ENCODE measurements at places on chromosomes 3 and 15. TPM values are rescaled to one million over a fixed set of nuclear protein-coding genes. Genes with fewer than 3 reads are reported as not detected.

FRMD4B gene
- 32.9 TPM for total RNA-seq

TRAK1 gene
- 201 TPM for total RNA-seq

SERPINI1 gene
- 3.0 TPM for total RNA-seq

TMEM42 gene
- 12.7 TPM for total RNA-seq

VEPH1 gene
- 0.22 TPM for total RNA-seq

PRR20G gene
- not detected for total RNA-seq

MUC20 gene
- total RNA-seq = 0.86 TPM

HRG gene
- not detected for total RNA-seq

FBXO40 gene
- total RNA-seq = 125 TPM

GOLGA6D gene
- not detected for total RNA-seq

GABRR3 gene
- not detected for total RNA-seq

ATP10A gene
- total RNA-seq = 1.5 TPM

DNA sequence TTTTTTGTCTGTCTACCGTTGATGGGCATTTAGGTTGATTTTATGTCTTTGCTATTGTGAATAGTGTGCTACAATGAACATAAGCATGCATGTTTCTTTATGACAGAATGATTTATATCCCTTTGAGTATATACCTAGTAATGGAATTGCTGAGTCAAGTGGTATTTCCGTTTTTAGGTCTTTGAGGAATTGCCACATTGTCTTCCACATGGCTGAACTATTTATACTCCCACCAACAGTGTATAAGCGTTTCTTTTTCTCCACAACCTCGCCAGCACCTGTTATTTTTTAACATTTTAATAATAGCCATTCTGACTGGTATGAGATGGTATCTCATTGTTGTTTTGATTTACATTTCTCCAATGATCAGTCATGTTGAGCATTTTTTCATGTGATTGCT is 89.6 kb upstream of the GALNT15 start:
- no peak for DNase-seq

DNA sequence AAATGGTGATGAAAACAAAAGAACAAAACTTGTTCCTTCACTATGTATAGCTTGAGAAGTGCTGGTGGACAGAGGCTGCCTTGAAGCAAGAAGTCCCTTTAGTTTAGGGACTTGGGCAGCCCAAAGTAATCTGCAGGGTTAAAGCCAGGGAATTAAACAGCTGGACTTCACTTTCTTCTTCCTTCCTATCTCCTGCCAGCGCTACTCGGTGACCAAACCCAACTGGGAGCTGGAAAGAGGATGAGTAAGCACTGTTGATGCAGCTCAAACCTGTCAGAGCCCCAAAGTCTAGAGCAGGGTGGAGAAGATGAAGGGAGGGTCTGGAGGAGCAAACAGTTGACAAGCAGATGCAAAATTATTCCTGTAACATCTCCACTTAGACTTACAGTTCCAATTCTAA is 73.1 kb upstream of the FBN1 start:
- no peak for DNase-seq

- DNase-seq = peak; percentile 81
These were observed 3.9 kb upstream of the CCDC9B start for GRCh38 chr15:40344631-40345120.

DNA sequence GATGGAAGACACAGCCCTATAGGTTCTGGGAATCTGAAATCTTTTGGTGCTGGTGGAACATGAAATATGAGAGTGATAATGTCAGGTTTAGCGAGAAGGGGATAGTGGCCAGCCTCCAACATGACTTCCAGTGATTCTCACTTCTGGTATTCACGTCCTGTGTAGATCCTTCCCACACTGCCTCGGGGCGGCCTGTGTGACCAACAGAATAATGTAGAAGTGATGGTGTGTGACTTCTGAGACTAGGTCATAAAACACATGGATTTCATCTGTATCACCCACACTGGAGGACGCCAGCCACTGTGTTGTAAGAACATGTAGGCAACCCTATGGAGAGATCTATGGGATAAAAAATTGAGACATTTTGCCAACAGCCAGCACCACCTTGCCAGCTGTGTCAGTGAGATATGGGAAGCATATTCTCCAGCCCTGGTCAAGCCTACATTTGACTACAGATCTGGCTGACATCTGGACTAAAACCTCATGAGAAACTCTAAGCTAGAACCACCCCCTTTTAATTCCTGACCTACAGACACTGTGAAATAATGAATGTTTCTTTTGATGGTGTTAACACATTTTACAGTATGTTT is 25.5 kb upstream of the NUDT16 start:
- DNase-seq = no peak

GRCh38 chr15:75565062-75565970 is 13.8 kb downstream of the PTPN9 start:
- DNase-seq = no peak

- no peak for DNase-seq
These were observed 156.6 kb downstream of the MYRIP start for GRCh38 chr3:39965997-39966396.

GRCh38 chr15:100205549-100206295 is 136.1 kb downstream of the ADAMTS17 start:
- DNase-seq = no peak

DNA sequence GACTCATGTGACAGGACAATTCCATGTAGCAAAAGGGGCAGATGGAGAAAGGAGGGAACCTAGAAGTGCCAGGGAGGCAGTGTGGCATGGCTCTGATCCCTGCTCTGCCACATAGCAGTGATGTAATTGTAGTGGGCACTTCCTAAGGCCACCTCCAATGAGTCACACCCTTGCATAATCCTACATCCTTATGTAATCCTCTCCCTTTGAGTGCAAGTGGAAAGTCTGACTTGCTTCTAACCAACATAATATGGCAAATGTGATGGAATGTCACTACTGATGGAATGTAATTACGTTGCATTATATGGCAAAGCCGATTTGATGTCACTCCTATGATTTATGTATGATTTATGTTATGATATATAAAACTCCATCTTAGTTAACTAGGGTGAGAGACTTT is 72.9 kb upstream of the ATP2C1 start:
- DNase-seq = no peak

DNA sequence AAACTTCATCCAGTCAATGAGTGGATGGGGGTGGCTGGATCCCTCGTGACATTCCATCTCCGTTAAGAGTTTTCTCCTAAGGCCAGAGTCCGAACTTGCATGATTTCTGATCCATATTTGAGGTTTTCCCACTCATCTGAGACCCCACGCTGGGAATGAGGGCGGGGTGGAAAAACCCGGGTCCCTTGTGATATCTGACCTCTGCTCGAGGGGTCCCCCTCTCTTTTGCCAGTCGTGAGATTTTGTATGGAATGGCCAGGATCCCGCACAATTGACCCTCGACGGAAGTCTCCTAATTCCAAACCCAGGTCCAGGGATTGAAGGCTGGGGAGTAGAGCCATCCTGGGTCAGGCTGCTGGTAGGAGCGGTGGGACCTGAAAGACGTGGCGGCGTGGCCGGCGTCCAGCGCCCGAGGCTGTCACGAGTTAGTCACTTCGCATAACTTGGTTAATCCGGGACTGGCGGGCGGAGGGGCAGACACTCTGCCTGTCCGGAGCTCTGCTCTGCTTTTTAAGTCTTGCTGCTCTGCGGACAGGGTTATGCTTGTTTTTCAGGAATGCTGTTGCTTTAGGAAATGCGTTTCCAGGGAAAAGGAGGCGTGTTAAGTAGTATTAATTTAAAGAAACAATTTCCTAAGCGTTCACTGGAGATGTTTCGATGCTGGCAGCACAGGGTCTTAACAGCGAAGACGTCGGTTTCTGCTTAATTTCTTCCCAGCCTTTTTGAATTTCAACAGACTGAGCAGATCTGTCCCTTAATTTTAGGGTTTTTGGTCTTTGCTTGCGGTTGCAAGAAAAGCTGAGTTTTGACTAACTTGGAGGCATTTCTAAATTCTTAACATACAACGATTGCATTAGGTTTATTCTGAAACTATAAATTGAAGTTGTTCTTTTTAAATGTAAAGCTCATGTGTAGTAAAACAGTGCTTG is 69.7 kb upstream of the LRRFIP2 start:
- peak; percentile 86 for DNase-seq

GRCh38 chr3:43998370-43998835 is 243.3 kb upstream of the TOPAZ1 start:
- no peak for DNase-seq

DNA sequence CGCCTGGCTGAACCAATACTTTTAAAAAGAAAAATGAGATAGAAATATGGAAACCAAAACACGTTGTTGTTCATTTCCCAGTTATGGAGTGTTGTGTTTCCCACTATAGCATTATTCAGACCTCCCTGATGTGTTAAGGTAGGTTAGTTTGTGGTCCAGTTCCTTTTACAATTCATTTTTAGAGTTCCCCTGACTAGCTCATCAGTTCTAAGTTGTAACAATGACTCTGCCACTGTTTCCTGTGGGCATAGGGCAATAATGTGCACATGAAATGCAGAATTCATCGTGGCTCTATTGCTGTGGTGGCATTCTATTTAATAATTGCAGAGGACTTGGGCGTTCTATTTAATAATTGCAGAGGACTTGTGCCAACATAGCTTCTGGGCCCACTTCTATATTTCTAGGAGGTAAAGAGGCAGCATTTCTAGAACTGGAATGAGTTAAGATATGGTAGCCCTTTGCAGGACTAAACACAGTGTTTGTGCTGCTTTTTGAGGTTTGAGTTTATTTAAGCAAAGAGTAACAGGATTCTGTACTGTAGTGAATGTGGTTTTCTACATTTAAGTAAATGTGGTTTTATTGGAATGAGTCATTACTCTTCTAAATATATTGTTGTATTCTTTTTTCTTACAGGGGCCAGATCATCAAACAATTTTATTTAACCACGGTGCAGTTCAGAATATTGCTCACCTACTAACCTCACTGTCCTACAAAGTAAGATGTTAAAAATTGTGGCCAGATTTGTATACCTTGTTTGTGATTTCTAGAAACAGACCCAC is 47.5 kb downstream of the ARMC8 start:
- no peak for DNase-seq

DNA sequence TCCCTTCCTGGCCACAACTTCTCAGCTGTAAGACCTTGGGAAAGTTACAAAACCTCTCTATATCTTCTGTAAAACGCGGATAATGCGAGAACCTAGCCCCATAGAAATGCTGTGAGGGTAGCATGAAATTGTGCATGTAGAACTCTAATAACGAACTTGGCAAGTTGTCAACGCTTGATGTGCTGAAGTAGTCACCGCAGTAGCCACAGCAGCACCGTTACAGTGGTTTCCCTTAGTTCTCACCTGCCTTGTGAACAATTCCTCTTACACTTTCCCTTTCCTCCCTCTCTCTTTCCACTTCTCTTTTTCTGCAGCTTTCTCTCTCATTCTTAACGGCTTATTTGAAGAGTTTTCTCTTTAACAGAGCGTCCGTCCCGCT is 447 bp upstream of the SHQ1 start:
- DNase-seq = no peak

DNA sequence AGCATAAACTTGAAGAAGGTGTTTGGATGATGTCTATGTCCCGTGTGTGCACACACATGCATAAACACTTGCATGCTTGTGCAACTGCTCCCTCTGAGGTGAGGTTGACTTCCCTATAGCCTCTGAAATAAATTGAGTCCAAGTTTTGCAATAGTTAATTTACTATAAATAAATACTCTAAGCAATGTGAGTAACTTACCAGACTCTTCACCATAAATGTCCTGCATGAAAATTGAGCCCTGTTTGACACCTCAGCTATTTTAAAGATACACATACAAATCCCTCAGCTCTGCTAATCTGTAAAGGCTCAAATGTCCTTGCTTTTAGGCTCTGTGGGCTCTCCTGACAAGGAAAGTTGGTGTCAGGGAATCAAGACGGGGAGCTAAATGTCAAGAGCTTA is 37.1 kb downstream of the GJD2 start:
- DNase-seq = no peak

GRCh38 chr3:56269755-56270535 is 198.3 kb downstream of the ERC2 start:
- no peak for DNase-seq

DNA sequence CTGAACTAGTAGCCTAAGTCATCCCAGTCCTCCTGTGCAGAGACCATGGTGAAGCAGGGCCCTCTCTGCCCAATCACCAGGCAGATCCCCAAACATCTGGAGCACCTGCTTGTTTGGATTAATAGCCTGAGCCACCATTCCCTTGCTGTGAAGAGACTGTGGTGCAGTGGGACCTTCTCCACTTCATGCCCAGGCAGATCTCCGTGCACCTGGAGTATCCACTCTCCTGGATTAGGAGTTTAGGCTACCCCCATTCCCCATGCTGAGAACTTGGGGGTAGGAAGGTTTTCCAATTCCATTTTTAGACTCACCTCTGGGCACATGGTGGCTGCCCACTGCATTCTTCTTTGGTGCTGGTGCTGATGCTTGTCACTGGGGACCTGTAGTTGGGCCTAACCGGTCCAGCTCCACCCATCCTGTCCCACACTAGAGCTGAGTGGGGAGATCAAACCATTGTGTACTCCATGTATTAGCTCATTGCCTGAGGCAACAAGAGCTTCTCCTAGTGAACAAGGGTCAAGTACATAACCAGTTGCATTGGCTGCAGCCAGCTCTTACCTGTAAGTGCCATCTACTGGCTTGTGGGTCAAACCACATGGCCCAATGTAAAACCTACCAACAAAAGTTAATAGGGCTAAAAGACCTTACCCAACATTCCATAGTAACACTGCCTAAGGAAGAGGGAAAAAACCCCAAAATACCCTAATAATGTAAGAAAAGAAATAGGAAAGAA is 382.5 kb upstream of the CBLB start:
- no peak for DNase-seq

GRCh38 chr15:67407786-67408185 is 113.1 kb upstream of the C15orf61 start:
- no peak for DNase-seq

DNA sequence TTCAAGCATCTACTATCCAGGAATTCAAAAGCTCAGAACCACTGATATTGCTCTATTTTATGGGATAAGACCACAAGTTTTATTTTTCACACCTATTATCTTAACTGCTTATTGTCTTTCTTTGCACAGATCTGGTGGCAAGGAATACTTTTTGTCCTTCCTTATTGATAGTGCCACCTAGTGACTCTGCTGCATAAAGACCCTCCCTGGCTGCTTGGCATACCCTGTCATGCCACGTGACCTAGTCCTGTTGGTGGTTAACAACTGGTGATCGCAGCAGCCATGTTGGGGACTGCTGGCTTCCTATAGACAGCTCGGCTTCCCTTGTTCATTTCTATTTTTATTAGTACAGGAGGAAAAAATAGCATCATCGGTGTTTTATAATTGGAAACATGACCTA is 236.3 kb downstream of the MEX3B start:
- no peak for DNase-seq

- DNase-seq = no peak
These were observed 144.6 kb downstream of the LPP start for GRCh38 chr3:188298585-188298984.

GRCh38 chr3:110459021-110459420 is 612.6 kb upstream of the NECTIN3 start:
- DNase-seq = no peak

DNA sequence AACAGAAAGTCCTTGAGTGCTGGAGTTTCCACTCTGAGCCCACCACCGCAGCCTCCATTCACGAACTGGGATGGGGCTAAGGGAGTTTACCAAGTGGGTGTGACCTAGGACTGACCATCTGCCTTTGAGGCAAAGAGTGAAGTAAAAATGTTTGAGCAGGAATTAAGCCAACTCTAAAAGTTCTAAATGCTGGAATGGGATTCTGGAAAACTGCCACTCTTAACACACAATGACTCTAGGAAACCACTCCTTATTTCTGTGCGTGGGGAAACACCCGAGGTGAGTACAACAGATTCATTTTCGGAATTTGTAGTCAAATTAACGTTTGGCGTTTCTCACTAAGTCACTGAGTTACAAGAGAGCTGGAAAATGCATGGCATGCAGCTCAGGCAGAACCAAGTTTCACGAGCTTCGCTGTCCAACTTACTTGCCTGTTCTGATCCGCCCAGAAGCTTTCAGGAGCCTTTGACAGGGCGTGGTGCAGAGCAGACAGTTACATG is 31.6 kb downstream of the ISL2 start:
- no peak for DNase-seq
